DMS53 (cell line): ENCODE measurements at places on chromosomes 12 and 14.

- no peak for DNase-seq
Measured at GRCh38 chr12:68290126-68290525, 36.7 kb upstream of the IL22 start.

DNA sequence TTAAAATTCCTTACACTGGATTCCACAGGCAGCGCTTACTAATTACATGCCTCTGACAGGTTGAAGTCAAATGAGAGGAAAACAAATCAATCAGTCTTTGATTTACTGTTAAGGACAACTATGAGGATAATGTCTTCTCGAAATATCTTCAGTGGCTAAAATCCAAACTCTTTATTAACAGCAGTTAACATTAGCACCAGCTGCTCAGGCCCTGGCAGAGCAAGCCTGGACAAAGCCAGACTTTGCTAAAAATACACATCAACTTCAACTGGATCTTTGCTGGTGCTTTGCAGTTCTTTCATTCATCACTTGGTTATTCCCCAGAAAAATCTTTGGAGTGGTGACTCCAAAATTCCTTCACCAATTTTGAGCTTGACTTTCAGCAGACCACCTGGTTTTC, 98.7 kb downstream of the HECTD4 start:
- no peak for DNase-seq

- DNase-seq, result no peak
Measured at GRCh38 chr14:94914191-94914590, 144.3 kb upstream of the GSC start.

GRCh38 chr12:76010732-76011458, 20.7 kb downstream of the PHLDA1 start:
- peak; percentile 41 for DNase-seq

DNA sequence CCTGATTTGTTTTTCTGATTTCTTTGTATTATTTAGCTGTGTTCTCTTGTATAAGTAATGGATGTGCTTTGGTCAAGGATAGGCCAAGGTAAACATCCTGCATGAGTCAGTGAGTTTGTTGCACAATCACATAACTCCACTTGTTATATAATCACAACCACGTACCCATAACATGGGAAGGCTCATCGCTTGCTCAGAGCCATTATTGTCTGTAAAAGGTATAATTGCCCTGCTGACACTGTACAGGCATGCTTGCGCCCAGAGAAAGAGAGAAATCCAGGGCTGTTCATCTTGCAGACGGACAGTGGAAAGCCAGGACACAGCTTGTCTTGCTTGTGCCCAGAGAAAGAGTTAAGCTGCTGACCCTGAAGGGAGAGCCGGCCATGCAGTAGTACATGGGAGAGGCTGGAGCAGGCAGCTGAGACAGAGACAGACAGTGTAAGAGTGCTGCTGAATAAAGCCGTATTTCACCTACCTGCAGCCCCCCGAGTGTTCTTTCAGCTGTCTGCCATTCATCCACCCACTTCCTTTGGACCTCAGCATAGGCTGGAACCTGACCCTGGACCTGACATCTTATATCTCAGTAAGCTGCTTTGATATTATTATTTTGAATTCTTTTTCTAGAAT, 174.7 kb upstream of the DAAM1 start:
- peak; percentile 71 for DNase-seq
